HT-29 (cell line): ENCODE measurements at places on chromosomes 16 and 17. TPM values are rescaled to one million over a fixed set of nuclear protein-coding genes. Genes with fewer than 3 reads are reported as not detected.

Gene USH1G
- total RNA-seq, result not detected in 2 replicates

- no peak for DNase-seq
Measured at GRCh38 chr17:49566668-49567071, 9.0 kb upstream of the NXPH3 start.

DNA sequence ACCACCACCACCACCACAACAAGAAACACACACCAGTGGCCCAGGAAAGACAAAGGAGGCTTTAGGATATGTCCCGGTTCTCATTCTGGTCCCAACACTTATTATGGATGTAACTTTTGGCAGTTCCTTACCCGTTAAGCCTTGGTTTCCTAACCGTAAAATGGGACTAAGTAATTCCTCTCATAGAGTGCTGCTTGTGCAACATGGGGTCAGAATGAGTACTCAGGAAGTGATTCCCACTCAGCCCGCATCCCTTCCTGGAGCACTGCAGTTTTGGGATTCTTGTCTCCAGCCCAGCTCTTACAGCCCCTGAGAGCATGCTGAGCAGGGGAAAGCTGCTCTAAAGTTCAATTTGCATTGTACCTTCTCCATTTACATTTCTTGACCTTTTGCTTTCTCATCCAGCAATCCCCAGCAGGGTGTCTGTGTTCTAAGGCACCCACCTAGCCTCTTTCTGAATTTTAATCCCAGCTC, 262.6 kb downstream of the PRKCA start:
- no peak for DNase-seq

DNA sequence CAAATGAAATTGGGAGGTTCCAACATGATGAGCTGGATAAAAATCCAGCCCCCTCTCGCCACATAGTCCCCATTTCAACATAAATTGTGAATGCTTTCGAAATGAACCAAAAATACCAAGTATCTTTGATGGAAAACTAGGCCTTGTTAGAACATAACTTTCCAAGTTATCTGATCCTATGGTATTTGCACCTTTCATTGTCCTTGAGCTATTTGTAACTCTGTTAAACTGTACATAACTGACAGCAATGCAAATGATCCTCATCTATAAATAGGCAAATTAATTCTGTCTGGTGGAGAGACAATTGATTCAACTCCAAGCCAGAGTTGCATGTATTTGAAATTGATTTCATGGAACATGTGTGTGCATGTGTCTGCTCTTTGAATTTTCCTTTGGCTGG, 18.2 kb downstream of the CMTM4 start:
- no peak for DNase-seq

DNA sequence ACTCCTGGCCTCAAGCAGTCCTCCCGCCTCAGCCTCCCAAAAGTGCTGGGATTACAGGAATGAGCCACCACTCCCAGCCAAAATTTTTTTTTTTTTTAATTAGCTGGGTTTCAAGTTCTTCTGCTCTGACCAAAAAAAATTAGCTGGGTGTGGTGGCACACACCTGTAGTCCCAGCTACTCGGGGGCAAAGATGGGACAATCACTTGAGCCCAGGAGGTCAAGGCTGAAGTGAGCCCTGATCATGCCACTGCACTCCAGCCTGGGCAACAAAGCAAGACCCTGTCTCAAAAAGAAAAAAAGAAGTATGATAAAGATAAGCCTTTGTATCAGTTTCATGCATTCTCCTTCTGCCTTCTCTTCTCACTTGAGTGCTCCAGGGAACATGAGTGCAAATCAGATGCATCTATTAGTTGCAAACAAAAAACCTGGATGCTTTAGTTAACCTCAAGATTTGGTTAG, 1.9 kb downstream of the NQO1 start:
- peak; percentile 37 for DNase-seq

Gene TMEM238L
- 4.7 and 4.8 TPM in 2 replicates for total RNA-seq

Gene C17orf67
- 0.81 and 1.7 TPM in 2 replicates for total RNA-seq

Gene EVPLL
- total RNA-seq, result 0.13 and 0.52 TPM in 2 replicates
